ENCODE measurements at places on chromosomes 1 and 21.

DNA sequence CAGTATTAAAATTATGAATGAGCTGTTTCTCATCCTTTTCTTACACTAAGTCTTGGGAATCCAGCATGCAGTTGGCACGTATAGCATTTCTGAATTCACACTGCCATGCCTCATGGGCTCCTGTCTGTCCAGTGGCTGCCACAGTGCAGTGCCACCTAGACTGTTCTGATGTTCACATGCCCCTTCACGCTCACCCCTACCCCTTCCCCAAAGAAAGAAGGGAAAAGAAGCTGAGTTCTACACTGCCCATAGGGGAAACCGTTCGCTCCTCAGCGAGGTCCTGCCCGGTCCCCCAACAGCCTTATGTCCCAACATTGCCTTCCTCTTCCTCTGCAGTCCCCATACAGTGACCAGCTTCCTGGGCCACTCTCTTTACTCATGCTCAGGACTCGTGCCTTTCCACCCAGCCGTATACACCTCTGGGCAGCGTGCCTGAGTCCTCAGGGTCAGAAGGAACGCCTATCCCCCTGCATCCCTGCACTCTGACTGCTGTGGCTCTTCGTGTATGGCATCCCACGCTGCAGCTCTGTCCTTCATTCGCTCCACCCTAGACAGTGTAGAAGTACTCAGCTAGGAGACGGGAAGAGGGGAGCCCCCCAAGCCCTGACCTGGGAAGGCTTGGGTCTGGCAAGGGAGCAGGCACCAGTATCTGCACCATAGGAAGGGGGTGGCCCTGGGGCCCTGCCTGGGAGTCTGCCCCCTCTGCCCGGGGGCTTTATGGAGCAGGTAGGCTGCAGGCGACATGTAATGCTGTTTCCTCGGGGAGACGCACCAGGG, 24.1 kb upstream of the ARF1 start:
- DNase-seq: no peak

GRCh38 chr1:31848381-31848897, 32.6 kb upstream of the SPOCD1 start:
- DNase-seq: peak; percentile 65

DNA sequence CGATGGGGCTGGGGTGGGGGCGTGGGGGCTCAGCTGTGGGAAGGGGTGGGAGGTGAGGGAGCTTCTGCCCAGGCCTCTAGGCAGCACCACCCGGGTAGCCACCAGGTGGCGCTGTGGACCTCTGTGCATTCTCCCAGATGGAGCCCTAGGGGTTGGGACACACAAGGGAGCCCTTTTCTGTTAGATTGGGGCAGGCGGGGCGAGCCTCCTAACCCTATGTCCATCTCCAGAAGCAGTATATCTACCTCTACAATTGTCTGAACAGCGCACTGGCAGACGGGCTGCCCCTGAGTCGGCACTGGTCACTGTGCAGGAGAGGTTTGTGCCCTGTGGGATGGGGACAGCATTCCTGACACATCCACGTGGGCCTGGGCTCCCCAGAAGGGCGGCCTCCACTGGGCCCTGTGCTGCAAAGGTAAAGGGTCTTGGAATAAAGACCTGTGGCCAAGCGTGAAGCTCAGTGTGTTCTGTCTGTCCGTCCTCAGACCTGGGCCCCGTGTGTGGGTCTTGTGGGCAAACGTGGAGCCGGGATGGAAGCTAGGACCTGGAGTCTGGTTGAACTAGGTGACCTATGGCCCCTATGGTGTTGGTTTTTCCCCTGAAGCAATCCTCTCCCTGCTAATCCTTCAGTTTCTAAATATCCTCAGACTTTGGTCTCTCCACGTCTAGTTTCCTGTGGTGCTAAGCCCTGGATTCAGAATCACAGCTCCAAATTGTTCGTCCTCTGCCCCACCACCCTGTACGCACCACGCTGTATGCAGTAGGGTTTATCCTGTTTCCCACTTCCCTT, 4.4 kb upstream of the LGR6 start:
- peak; percentile 79 for DNase-seq

DNA sequence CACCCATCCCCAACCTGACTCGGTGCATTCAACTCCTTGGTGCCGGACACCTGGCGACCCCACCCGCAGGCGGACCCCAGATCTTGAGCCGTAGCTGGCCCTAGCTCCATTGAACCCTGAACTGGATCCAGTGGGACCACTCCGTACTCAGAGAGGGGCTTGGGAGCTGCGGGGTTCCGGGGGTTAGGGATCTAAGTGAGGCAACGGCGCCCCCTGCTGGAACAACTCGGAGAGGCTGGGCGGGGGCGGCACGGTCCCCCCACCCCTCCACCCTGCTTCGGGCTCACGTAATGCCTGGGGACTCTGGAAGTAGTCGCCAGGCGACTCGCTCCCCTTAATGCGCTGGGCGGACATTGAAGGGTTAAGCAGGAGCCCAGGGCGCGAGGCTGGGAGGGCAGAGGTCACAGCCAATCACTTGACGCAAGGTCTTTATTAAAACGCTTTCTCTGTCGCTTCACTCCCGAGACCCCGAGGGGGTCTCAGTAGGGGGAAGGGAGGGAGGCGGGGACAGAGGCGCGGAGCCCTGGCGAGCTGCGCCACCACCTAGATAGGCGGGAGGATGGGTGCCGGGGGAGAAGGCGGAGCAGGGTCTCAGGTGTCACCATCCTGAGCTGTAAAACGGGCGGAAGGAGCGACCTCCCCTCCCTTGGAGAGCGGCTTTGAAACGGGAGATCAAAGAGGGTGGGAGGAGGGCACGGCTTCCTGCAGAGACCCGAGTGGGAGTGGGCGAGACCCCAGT, 704 bp upstream of the CRABP2 start:
- peak; percentile 65 for DNase-seq

GRCh38 chr1:53585129-53585528, 125.9 kb downstream of the DMRTB1 start:
- DNase-seq: peak; percentile 80

GRCh38 chr1:155485945-155486344, 76.7 kb downstream of the ASH1L start:
- DNase-seq: no peak

DNA sequence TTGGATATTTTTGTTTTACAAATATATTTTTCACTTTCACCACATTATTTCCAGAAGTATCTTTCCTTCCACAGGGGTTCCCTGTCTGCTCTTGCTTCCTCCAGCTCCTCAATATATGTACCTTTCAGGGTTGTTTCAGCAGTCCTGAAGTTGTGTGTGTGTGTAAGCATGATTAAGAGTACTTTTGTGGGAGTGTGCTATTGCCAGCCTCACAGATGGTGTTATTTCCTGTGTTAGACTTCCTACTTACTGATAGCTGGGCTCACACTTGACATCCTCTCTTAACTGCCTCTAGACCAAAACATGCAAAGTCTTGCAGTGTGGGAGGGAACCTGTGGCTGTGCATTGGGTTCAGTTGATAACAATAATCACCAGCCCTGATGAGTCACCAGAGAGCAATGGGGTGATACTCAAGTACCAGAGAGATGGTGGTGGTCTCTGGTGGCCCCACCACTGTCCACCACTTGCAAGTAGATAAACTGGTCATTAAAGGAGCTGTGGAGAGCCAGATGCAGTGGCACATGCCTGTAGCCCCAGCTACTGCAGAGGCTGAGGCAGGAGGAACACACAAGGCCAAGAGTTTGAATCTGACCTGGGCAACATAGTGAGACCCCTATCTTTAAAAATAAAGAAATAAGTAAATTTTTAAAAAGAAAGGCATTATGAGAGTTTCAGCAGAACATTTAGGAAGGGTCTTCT, 126.7 kb downstream of the NR5A2 start:
- DNase-seq: peak; percentile 68

DNA sequence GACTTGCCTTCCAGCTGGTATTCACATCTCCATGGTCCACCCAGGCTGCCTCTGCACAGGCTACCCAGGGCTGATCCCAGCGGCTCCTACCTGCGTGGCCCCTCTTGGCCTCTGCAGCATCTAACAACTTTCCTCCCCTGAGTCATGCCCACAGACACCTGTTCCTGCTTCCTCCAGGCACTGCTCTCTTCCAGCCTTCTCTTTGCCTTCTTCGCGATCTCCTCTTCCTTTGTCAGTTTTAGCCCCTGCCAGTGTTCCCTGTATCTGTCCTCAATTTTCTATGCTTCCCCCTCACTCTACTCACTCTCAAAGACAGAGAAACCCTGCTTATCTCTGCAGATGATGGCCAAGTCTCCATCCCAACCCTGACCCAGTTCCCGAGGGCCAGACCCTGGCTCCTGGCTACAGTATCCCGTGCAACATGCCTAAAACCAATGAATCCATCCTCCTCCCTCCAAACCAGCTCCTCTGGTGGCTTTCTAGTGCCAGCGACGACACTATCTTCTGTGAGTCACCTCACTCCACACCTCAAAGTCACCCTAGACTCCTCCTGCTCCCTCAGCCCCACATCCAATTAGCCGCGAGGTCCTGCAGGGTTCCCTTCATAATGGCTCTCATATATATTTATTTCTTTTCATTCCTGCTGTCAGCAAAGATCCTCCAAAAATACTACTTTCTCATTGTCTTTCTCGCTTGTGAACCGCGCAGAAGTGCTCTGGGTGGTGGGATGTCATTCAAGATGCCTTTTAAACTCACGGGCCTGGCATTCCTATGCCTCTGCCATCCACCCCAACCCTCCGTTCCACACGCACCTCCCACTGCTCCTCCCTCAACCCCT, 259.2 kb downstream of the TOMM20 start:
- DNase-seq: no peak

GRCh38 chr1:43156026-43156425, 16.1 kb downstream of the EBNA1BP2 start:
- no peak for DNase-seq

- no peak for DNase-seq
Observed at GRCh38 chr1:41619511-41620364, 135.3 kb upstream of the EDN2 start.

DNA sequence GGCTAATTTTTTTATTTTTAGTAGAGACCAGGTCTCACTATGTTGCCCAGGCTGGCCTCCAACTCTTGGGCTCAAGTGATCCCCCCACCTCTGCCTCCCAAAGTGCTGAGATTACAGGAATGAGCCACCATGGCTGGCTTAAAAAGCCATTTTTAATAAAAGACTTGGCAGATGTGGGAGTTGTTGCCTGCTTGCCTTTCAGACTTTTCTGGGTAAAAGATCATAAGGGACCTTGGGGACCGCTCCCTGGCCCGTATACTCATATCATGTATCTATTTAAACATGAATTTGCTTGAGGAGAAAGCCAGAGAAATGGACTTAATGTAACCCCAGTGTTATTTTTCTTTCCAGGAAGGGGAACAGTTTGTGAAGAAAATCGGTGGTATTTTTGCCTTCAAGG, 23.4 kb upstream of the PODN start:
- no peak for DNase-seq

DNA sequence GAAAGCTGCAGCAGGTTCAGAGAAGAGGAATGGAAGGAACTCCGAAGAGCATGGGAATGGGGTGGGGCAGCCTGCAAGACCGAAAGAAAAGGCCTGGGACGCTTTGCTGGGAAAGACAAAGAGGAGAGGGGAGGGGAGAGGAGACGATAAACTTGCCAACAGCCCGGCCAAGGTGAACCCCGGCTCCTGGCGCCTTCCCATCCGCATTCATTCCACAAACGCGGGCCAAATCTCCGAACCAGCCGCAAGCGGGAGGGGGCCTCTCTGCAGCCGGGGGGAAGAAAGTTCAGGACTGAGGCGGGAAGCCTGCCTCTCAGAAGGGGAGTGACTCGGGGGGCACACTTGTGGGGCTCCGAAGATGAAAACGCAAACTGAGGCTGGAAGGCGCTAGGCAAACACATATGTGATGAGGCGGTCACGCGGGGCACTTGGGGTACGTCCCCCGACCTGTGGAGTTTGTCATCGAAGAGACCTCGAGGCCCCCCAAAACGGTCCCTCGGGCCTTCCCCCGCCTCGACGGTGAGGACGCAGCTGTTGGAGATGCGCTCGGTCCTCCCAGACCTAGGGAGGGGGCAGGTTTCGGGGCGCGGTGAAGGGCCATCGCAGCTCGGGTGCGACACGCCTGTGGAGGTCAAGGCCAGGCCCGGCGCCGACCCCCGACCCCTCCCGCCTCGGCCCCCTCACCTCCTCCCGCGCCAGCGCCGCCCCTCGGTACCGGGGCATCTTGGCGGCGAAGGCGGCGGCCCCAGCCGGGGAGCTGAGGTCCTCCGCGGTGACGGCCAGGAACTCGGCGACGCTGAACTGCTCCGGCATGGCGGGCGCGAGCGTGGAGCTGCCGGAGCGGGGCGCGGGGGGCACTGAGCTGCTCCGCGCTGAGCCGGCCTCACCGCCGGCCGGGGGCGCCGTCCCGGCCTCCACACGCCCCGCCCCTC, at the start of gene ASAP3:
TSS of gene ASAP3 (minus strand) at position 859 of the 932 bp plus-strand sequence. CDS start at position 813, 46 bp downstream.
- no peak for DNase-seq

DNA sequence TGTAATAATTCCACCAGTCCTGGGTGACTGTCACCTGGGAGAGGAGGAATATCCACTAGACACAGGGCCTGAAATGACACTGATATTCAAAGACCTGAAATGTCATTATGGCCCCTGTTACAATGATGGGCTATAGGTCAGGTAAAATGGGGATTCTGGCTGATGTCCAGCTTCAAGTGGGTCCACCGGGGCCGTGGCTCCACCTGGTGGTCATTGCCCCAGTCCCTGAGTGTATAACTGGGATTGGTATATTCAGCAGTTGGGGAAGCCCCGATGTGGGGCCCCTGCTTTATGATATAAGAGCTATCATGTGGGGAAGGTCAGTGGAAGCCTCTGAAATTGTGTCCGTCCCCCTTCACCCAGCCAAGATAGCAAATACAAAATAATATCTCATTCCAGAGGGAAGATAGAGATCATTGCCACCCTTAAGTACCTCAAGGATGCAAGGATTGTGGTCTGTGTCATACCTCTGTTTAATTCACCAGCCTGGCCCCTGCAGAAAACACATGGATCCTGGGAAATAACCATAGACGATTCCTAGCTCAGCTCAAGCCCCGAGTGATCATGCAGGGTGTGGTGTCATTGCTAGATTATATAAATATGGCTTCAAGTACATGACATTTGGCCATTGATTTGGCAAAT, 19.4 kb downstream of the PLEKHO1 start:
- DNase-seq: peak; percentile 50

DNA sequence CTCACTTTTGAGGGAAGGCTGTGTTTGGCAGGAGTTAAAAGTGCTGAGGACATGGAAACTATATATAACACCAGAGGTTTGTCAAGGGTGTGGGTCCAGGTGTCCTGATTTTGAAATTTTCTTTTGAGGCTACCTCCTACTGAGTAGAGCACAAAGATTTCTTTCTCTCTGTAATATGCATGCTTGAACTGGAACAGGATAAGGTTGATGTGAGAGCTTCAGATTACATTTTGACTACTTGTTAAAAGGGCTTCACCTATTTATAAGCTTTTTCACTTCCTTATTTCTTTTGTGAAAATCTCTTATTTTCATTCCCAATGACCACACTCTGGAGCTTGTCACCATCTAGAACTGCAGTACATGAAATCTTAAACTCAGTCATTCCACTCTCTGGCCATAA, 59.8 kb upstream of the PLA2G4A start:
- DNase-seq: no peak

- DNase-seq: no peak
Observed at GRCh38 chr1:195336812-195337211, 1271.4 kb downstream of the KCNT2 start.
